Activated effector memory CD4-positive, alpha-beta T cell treated with anti-CD3 and anti-CD28 coated beads, Interleukin-2, amount 50 U/mL, for 16 hours (primary cell): ENCODE measurements at places on chromosomes 11 and 22.

DNA sequence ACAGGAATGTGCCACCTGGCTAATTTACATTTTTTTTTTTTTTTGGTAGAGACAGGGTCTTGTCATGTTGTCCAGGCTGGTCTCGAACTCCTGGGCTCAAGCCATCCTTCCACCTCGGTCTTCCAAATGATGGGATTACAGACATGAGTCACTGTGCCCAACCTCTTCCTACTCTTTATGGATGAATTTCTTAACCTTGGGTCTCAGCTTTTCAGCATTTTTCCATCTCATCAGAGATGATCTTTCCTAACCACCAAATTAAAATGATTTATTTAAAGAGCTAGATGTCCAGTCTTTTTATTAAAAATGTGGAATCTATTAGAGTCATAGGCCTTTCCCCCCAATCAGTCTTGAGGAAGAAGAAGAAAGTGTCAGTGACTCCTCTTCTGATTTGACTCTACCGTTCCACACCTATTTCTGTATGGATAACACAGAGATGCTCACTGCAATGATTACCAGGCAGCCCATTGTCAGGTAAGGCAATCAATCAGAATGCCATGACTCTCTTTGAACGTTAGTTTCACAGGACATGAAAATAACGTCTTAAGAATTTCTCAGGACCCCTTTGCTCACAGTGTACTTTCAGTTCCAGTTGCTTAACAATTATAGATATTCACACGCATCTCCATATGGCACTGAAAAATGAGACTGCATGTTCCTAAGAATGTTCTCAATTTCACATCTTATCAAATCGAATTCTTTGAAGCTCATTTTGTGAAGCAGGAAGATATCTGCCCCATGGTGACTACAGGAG, 51.0 kb downstream of the MIAT start:
- DNase-seq = no peak

GRCh38 chr11:26806219-26806618, 84.4 kb upstream of the SLC5A12 start:
- no peak for DNase-seq

DNA sequence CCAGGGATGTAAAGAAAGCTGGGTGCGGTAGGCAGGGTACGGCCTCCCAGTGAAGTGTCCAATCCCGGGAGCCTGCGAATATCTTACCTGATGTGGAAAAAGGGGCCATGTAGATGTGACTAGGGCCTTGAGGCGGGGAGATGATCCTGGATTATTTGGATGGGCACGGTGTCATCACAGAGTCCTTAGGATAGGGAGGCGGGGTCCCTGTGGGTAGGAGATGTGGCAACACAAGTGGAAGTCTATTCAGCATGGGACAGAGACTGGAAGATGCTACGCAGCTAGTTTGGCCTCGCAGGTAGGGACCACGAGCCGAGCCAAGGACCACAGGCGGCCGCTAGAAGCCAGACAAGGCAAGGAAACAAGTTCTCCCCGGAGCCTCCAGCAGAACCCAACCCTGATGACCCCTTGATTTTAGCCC, 46.4 kb upstream of the SHANK2 start:
- DNase-seq = peak; percentile 38

- DNase-seq = no peak
Measured at GRCh38 chr22:22547692-22548300, 11.3 kb downstream of the PRAME start.

DNA sequence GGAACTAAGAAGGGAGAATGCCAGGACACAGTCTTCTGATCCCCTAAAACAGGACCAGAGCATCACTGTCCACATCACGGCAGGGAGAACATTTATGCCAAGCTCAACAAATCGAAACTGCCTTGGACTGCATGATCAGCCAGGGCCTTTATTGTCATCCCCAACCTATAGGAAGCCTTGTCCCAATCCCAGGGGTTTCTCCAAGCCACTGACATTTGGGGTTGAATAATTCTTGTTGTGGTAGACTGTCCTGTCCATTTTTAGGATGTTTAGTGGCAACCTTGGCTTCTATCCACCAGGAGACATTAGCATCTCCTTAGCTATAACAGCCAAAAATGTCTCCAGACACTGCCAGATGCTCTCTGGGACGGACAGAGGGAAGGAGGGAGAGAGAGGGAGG, 37.1 kb downstream of the RPL27A start:
- no peak for DNase-seq

GRCh38 chr11:102010776-102011494, 36.3 kb upstream of the CFAP300 start:
- DNase-seq = no peak

GRCh38 chr11:13944016-13944415, 18.5 kb upstream of the SPON1 start:
- no peak for DNase-seq

GRCh38 chr22:22552630-22553029, 6.4 kb downstream of the PRAME start:
- no peak for DNase-seq

- DNase-seq = peak; percentile 85
Measured at GRCh38 chr11:64060861-64061444, 25.2 kb downstream of the FLRT1 start.

- peak; percentile 66 for DNase-seq
Measured at GRCh38 chr22:31160328-31160978, 471 bp downstream of the RNF185 start.

DNA sequence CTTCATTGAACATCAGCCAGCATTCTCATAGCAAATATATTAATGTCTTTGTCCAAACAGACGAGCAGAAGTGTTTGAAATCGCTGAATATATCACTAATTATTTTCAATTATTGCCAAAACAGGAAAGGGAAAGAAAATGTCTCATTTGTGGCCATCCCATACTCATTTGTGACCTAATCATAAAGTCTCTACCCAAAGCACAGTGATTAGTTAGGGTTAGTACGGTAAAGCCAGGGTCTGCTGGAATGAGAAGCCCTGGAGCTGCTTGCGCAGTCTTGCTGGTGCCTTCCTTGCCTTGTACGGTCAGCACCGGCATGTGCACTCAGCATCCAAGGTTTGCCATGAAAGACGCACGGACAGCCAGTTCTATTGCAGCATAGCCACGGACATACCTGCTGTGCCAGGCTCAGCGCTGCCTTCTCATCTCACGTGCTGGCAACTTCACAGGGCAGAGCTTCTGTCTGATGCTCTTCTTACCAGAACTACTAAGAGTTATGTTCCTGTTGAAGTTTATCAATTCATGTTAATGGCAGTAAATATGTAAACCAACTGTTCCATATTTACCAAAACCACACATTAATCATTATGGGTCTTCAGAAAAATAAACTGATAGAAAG, 74.7 kb upstream of the POU2AF2 start:
- DNase-seq = no peak

GRCh38 chr11:78927511-78927910, 352.8 kb upstream of the NARS2 start:
- DNase-seq = no peak

- no peak for DNase-seq
Measured at GRCh38 chr22:28900379-28900925, 17.1 kb downstream of the ZNRF3 start.

DNA sequence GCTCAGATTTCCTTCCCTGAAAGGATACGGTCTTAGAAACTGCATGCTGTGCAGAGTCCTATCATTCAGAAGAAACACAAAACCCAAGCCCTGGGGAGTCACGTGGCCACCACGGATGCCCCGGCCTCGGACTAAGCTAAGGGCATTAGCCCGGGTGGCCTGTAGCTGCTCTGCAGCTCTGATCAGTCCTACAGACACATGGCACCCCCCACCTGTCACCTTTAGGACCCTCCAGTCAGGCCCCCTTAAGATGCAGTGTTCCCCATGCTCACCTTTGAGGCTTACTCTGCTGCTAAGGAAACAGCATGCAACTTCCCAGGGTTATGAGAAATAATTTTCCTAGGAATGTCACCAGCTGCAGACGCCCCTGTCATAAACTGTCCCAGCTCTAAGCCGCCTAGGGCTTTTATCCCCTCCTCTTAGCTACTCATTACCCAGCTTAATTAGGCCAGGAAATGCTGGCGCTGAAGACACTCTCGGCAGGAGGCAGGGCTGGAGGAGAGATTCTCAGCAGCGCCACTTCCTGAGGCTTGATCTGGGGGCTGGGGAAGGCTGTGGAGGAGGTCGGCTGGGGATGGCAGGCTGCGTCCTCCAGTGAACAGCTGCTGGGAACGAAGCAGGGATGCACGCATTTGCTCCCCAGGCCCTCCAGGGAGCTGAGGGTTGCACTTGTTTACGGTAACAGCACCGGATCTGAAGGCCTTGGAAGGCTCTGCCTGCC, 47.2 kb upstream of the ADA2 start:
- DNase-seq = no peak

DNA sequence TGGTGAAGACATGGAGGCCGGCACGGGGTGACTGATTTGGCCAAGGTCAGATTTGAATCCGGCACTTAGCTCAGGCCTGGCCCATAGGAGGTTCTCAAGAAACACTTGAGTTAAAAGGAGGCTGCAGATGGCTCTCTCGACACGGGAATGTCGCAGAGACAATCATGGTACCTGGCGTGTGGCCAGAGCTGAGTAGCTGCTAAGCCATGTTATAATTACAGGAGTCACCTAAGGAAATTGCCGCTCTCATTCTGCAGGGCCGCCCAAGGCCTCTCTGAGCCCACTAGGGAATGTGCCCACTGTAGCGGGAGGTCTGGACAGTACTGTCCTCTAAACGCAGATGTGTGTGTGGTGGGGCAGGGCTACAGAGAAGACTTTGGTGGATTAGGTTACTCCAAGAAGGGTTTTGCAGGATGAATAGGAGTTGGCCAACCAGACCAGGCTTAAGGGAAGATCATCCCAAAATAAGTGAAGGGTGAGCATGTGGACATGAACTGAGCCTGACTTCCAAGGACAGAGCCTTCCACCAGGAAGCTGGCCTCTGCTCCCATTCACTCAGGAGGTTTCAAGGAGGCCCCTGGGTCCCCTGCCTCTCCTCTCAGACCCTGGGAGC, 19.3 kb upstream of the PRR5 start:
- DNase-seq = no peak

GRCh38 chr22:38030311-38031133, 26.7 kb upstream of the PICK1 start:
- no peak for DNase-seq

- no peak for DNase-seq
Measured at GRCh38 chr22:21741790-21742189, 6.2 kb upstream of the YPEL1 start.

DNA sequence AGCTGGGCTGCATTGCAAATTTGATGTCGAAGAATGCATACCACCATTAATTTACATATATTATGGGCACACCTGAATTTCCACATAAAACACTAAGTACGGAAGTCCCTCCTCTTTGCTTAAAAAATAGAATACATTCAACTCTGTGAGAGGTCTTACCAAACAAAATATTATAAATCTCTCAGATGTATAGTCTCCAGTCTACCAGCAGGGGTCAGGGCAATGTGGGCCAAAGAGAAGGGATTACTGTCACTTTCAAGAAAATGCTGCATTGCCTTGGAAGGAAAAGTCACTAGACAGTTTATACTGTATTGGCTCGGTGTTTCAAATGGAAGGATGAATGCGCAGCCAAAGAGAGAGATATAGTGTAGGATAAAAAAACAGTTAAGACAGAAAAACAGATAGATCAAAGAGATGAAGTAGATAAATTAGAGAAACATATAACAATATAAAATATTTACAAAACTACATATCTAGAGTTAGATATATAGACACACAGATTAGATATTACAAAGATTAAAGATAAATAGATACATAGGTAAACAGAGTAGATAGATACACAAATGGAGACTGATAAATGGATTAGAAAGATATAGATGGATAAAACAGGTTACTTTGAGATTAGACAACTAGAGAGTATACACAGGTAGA, 20.9 kb downstream of the SERGEF start:
- peak; percentile 79 for DNase-seq

DNA sequence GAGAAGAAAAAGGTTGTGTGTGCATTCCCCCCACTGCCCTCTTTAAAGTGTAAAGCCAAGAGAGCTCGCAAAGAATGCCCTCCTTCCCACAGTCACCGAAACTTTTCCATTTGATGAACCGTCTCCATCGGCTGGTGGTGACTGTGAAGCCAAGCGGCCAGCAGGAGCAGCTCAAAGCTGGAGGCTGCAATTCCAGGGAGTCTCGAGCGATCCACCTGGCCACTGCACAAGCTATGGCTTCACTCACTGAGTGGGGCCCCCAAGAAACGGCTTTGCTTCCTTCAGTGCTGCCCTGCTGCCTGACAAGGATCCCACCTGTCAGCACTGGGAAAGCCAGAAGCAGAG, 117.7 kb downstream of the ABTB2 start:
- DNase-seq = no peak

DNA sequence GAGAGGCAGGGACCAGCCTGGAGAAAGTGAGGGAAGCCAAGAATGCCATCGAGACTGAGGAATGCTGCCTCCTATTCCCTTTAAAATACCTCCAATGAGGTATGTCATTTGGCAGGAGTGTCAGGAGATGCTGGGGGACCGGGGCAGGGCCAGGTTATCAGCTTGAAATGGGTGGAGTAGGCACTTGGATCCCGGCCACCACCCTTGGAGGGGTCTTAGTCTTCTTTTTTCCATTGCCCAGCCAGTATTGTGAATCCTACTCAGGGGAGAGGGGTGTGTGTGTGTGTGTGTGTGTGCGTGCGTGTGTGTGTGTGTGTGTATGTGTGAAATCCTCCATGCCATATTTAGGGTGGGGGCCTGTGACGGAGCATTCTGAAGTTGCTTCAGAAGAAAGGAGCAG, 116.2 kb downstream of the ZBTB16 start:
- DNase-seq = no peak

DNA sequence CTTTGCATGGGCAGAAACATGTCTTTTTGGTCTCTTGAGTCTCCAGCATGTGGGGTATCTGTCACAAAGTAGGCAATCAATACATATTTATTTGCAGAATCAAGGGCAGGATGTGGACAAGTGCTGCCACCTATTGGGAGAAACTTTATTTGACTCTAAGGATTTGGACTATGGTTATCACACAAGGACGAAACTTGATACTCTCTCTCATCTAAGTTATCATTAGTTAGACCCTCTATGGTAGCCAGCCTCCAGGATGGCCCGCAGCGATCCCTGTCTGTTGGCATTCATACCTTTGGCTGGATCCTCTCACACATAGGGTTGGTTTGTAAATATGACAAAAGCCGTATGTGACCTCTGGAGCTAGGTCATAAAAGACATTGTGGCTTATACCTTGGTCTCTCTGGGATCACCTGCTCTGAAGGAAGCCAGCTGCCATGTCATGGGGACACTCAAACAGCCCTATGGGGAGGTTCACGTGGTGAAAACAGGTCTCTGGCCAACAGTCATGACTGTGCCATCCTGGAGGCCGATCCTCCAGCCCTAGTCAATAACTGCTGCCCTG, 1.1 kb upstream of the FBXO7 start:
- peak; percentile 65 for DNase-seq

GRCh38 chr11:64767344-64768299, 7.8 kb upstream of the PYGM start:
- peak; percentile 91 for DNase-seq

GRCh38 chr11:88206751-88207150, 31.5 kb upstream of the RAB38 start:
- DNase-seq = no peak

- DNase-seq = no peak
Measured at GRCh38 chr11:75330291-75330690, 21.2 kb downstream of the ARRB1 start.

GRCh38 chr11:19093976-19094375, 23.0 kb upstream of the ZDHHC13 start:
- DNase-seq = no peak
